ENCODE measurements at places on chromosomes 6 and 20.

DNA sequence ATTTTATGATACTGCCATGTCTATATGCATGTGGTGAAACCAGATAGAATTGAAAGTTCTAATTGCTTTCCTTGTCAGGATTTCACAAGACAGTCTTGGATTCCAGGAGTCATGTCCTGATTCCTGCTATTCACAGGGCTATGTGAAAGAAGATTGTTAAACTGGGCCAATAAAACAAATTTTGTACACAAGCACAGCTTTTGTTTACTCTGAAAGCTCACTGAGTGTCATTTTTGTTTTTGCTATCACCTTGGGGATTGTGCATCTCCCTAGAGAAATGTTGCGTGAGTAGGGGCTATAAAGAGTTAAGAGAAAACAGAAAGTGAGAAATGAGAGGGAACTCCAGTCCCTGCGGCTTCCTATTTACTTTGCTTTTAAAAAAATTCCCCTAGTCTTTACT lies 627.5 kb downstream of the PKHD1 start:
- no peak for DNase-seq

DNA sequence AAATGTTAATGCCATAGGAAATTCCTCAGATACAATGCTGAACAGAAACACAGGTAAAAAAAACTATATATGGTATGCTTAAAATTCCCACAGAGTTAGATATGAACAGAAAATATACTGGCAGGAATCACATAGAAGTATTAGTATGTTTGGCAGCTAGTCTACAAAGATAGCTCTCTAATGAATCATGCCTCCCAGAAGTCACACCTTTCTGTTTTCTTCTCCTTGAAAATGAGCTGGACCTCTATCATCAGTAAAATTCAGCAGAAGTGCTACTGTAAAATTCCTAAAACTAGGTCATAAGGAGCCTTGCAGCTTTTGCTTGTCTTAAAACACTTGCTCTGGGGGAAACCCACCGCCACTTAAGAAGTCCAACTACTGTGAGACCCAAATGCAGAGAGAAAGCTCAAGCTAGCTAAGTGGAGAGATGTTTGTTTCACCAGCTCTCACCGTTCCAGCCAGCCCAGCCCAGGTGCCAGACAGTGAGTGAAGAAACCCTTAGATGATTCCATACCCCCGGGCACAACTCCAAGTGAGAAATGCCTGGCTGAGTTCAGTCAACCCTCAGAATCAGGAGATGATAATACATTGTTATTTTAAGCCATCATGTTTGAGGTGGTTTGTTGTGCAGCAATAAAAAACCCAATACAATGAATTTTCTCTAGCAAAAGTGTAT lies 43.0 kb downstream of the TSPYL4 start:
- DNase-seq = no peak

DNA sequence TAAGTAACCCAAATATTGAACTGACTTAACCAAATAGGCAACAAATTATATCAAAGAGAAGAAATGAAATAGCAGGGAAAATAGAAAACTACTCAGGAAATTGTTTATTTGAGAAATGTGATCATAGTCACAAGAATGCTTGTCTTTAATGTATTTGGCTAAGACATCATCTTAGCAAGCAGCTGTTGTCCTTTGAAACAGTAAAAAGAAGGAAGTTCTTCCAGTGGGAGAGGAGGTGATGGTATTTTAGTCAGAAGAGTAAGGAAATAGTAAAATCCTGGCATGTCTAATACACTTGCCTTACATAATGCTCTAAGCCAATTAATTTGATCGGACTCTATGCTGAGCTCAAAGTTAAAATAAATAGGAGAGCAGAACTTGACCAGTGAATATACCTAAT lies 126.5 kb downstream of the EPM2A start:
- DNase-seq = no peak

DNA sequence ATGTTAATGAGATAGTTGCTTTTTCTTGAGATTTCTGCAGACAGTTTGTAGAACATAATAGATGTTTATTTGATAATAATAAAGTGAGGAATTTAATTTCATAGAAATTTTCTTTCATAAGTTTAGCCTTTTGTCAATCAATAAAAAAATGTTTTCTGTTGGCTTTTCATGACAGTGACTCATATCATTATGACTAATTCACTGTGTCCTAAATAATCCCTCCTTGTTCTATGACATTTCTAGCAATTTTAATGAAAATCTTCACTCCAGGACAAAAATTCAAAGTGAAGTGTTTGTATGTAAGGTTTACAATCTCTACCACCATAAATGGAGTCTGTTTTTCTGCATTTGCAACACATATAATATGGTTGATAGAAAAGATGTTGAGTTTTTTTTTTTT lies 109.9 kb downstream of the UTRN start:
- DNase-seq = no peak

- no peak for DNase-seq
These were observed at the start of gene GNMT for GRCh38 chr6:42960243-42961019. GNMT (plus strand) TSS chr6:42960754; CDS start chr6:42960768, 14 bp downstream.

GRCh38 chr20:20641783-20642182 lies 70.7 kb downstream of the RALGAPA2 start:
- DNase-seq = no peak

Measured in AG04450 (cell line).